GM12878 (cell line): ENCODE measurements at places on chromosomes 13 and 19.

DNA sequence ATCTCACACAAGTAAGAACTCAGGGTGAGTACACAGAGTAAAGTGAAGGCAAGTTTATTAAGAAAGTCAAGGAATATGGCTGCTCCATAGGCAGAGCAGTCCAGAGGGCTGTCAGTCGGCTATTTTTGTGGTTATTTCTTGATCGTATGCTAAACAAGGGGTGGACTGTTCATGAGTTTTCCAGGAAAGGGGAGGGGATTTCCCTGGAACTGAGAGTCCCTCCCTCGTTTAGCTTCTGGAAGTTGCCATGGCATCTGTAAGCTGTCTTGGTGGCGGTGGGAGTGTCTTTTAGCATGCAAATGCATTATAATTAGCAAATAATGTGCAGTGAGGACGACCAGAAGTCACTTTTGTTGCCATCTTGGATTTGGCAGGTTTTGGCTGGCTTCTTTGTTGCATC lies 5.8 kb upstream of the VSTM1 start:
- DNase-seq: no peak

DNA sequence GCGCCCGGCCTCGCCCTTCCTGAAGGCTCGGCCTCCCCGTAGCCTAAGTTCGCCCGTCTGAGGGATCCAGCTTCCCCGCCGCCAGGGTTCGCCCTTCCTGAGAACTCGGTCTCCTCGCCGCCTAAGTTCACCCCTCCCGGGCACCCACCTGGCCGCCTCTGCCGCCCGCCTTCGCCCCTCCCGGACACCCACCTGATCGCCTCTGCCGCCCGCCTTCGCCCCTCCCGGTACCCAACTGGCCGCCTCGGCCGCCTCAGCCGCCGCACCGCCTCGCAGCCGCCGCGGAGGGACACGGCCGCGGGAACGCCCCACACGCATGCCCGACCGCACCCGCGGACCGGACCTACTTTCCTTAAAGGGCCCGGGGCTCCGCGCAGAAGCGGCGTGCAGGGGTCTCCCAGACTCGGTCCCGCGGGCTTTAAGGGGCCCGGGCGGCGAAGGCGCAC lies at the start of gene MOB3A:
Gene MOB3A, minus strand, starts transcription at position 293 of the 446 bp plus-strand sequence. CDS start 17,766 bp downstream, outside the sequence.
- no peak for DNase-seq

DNA sequence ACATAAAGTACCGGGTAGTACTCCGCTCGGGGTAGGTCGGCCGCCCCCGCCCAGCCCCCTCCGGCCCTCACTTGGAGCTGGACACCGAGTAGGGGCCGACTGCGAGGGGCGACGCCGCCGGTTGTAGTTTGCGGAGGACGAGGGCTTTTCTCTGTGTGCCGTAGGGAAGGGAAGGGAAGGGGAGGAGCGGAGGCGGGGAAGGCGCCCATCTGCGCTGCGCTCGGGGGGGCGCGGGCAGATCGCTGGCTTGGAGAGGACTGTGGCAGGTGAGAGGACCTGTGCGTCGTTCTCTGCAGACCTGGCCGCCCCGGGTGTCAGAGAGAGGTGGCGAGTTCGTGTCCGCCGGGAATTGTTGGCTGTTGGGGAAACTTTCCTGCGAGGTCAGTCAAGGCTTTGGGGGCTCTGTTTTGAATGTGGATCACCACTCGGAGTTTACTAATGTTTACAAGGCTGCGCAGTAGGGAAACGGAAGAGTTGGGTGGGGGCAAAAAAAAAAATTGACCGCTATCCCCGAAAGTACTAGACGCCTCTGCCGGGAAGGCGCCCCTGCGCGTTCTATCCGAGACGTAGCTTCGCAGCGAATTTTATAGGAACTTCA lies 1.4 kb downstream of the ING1 start:
- no peak for DNase-seq

GRCh38 chr13:77537289-77537919 lies 1.9 kb downstream of the SCEL start:
- no peak for DNase-seq

DNA sequence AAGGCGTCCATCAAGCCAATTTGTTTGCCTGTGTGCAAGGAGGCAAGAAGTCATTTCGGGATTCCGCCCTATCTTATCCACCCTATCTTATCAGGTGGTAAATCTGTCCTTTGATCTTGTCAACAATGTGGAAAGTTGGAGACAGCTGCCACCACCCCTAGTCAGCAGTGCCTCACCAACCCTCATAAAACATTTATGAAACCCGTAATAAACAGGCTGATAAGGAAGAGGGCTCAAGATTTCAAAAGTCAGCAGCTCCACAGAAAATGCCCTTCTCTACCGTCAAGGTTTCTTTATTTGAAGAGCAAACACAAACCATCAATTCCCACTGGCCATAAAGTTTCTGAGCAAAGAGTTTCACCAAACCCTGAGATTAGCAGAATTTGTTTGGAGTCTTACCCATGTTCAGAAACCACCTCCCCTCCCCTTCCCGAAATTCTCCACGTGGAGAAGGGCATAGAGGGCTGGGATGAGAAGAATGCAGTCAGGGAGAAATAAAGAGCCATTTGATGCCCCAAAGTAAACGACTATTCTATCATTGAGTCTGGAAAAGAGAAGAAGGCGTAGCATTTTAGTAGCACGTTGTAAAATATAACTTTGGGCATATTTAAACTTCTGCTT lies 196.0 kb upstream of the GPR12 start:
- DNase-seq: no peak

DNA sequence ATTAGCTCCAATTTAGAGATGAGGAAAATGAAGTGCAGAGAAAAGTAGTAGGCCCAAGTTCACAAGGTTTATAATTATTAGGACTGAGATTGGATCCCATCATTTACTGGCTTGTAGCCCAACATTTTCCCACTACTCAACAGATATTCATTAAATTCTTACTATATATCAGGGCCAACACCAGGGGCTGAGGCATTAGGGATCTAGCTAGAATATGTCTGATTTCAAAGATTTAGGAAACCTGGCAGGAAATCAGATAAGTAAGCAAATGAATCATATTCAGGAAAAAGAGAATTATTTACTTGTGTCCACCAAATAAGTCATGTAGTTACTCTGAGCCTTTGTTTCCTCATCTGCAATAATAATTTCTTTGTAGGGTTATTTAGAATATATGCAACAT lies 94.3 kb downstream of the OXGR1 start:
- DNase-seq: no peak

GRCh38 chr13:108835083-108835482 lies 205.7 kb downstream of the MYO16 start:
- no peak for DNase-seq

- peak; percentile 53 for DNase-seq
Measured at GRCh38 chr13:78398743-78399410, 204.5 kb downstream of the POU4F1 start.

GRCh38 chr19:45693106-45693788 lies 781 bp downstream of the QPCTL start:
- no peak for DNase-seq

DNA sequence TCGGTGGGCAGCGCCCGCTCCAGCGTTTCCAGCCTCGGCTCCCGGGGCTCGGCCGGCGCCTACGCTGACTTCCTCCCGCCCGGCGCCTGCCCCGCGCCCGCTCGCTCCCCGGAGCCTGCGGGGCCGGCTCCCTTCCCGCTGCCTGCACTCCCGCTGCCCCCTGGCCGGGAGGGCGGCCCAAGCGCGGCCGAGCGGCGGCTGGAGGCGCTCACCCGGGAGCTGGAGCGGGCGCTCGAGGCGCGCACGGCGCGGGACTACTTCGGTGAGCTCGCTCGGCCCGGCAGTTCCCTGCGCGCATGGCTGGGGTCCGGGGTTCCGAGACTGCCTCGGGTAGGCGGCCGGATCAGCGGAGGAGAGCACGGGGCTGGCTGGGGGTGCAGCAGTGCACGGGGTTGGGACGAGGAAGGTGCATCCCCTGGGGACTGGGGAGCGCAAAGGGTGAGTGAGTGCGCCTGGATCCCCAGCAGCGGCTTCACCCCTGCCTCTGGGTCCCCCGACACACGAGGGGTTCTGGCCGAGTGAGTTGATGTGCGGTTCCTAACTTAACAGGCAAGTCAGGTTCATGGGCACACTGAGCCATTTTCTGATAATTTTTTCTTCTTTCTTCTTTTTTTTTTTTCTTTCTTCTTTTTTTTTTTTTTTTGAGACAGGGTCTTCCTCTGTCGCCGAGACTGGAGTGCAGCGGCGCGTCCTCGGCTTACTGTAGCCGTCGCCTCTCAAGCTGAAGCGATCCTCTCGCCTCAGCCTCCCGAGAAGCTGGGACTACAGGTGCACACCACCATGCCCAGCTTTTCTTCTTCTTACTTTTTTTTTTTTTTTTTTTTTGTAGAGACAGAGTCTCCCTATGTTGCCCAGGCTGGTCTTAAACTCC lies 1.1 kb downstream of the WTIP start:
- no peak for DNase-seq

- no peak for DNase-seq
Measured at GRCh38 chr13:114065141-114065925, 67.1 kb downstream of the RASA3 start.

DNA sequence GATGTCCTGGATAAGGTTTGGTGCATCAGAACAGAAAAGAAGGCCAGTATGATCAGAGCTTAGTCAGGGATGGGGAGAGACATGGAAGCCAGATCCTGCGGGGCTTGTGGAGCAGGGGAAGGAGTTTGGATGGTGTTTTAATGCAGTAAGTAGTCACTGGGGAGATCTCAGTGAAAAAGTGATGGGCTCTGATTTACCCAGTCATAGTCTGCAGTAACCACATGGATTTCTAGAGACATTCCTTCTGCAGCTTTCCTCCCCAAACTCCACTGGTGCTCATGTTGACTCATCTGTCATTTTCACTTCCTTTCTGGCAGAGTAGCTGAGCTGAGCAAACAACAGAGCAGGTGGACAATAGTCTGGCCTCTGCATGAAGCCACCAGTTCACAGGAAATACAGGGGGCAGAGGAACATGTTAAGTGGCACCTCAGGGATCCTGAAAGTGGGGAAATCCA lies 144.1 kb downstream of the DPF1 start:
- DNase-seq: peak; percentile 77

- no peak for DNase-seq
Measured at GRCh38 chr19:21519488-21519887, 14.1 kb downstream of the ZNF429 start.

DNA sequence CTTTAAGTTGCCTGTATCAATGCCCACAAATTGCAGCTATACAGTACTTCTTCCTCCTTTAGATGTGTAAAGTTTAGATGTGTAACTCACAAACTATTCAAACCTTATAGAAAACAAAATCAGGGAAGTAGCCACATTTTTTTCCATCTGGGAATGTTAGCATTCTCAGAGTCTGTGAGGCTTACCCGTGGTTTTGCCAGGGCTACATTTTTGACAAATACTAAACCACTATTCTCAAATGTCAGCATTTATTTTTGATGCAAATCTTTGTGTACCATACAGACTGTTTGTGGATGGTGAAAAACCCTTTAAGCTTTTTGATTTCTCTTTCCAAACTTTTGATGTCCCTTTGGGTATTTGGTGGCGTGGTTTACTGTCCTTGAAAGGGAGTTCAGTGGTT lies 216.4 kb downstream of the POSTN start:
- no peak for DNase-seq

DNA sequence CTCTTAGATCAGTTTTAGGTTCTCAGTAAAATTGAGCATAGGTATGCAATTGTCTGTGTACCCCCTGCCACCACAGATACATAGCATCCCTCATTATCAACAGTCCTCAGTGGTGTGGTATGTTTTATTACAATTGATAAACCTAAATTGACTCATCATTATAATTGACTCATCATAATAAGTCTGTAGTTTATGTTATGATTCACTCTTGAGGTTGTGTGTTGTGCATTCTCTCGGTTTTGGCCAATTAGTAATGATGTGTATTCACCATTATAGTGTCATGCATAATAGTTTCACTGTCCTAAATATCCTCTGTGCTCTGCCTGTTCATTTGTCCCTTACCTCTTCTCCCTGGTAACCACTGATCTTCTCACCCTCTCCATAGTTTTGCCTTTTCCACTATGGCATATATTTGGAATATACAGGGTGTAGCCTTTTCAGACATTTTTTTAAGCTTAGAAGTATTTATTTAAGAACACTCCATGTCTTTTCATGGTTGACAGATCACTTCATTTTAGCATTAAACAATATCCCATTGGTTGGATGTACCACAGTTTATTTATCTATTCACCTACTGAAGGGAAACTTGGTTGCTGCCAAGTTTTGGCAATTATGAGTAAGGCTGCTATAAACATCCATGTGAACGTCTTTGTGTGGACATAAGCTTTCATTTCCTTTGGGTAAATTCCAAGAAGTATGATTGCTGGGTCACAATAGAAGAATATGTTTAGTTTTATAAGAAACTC lies 1620.6 kb upstream of the MIR17HG start:
- DNase-seq: no peak

DNA sequence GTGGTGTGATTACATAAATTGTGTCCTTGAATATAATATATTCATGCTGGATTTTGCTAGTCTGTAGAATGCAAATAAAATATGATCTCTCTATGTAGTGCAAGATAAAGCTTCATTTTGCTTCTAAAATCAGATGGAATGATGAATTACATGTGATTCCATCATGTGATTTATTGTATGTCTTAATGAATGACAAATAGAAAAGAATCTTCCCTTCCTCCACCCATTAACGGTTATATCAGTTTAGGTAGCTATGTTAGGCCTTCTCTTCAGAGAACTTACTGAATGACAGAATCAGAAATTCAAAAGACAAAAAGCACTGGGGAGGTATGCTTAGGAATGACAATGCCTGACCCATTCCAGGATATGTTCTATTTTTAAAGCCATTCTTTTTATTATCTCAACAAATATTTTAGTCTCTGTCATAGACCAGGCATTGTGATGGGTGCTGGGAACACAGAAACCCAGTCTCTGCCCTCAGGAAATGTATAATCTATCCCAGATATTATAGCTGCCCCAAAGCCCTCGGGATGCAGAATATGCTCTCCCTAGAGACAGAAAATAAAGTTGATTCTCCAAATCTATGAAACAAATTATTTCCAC lies 90.6 kb downstream of the TEX26 start:
- DNase-seq: no peak

GRCh38 chr13:99434258-99434788 lies 66.9 kb upstream of the TM9SF2 start:
- no peak for DNase-seq

DNA sequence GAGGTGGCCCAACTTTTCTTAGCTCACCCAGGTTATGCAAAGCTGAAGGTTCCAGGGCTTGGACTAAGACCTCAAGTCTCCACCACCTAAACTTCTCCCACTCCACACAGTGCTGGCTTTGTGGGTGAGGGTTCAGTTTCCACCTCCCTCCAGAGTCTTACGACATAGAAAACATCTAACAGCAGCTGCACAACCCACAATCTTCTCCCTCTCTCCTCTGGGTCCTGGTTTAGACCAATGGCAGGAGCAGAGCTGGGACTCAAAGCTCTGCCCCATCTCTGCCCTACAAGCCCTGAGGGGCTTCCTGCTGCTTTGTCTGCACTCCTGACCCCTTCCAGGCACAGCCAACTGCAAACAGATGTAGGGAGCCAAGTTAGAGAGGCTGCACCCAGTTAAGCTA lies 16.0 kb downstream of the IRGC start:
- DNase-seq: no peak

GRCh38 chr13:39403106-39403505 lies 199.9 kb downstream of the LHFPL6 start:
- no peak for DNase-seq

DNA sequence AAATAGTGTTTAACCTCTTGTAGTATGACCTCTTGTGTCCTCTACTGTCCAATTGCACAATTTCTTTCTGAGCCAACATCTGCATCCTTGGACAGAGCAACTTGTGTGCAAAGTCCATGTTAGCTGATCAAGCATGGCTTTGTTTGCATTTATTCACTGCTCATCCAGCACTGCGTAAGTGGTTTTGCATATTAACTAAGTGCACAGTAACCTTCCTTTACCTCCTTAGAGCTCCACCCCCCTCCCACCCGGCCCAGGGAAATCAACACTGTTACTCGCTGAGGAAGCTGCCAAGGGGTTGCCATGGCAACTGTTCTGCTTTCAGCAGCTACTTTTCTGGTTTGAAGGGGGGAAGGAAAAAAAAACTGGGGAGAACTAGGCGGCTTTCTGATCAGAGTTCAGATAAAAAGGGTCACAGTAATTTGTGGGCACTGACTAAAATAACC lies 153.5 kb upstream of the KLF12 start:
- no peak for DNase-seq
